ENCODE measurements at places on chromosomes 5 and 9.

GRCh38 chr9:108786901-108787689 is 68.7 kb downstream of the ACTL7B start:
- DNase-seq = no peak

- no peak for DNase-seq
Measured at GRCh38 chr9:124465736-124466135, 15.5 kb downstream of the ADGRD2 start.

DNA sequence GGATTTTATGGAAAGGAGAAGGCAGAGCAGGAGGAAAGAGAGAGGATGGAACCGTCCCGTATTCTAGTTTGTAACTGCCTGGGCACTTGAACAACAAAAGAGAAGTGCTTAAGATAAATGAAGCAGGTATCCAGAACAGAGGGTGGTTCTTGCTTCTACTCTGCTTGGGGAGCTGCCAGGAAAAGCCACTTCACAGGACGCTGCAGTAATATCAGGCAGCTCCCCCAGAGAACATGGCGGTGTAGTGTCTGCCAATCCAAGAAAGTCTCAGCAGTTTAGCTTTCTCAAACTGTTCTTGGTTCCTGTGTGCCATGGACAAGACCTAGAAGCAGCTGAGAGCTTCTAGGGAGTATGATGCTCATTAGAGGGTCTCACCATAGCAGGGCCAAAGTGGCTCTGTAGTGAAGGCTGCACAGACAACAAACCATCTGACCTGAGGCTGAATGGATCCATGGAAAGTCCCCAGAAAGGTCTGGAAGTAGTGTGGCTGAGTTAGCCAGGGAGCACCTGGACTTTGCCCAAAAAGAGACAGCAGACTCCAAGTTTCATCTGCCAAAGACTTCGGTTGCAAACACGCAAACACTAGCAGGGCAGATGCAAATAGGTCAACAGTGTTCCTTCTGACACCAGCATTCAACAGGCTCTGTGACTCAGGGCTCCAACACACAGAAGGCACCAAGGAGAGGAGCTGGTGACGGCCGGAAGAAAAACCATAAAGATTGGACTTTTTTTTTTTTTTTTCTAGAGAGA is 72.2 kb upstream of the TNFSF8 start:
- DNase-seq = no peak

- no peak for DNase-seq
Measured at GRCh38 chr5:133895979-133896845, 72.2 kb downstream of the C5orf15 start.

- DNase-seq = no peak
Measured at GRCh38 chr9:4769321-4770080, 23.2 kb upstream of the RCL1 start.

DNA sequence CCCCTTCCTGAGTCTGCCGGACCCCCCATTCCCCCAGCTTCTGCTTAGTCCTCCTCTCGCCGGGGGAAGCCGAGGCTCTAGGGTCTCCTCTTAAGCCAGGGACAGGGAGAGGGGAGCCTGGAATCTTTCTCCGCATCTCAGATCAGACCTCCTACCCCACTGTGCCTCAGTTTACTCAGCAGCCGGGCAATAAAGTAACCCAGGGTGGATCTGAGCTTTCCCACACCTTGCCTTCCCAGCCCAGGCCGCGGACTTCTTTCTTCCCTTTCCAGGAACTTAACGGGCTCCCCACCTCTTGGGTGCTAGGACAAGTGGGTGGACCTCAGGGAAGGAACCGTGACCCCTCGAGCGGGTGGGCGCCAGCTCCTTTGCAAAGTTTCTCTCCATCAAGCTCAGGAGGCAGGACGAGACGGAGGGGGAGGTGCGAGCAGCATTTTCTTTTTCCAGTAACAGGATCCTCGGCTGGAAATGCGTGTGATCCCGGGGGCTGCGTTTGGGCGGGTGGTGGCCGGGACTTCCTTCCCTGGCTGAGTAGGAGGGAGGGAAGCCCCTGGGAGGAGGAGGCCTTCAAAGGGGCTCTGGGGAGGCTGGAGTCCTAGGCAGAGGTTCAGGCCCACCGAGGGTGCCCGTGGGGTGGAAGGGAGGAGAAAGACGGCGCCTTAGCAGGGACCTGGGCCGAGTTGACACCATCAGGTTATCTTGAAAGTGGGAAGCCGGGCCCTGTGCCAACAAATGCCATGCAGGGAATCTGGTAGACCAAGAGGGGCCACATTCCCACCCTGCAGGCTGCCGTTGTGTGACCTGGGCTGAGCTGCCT is 795 bp downstream of the DAB2IP start:
- DNase-seq = no peak

- no peak for DNase-seq
Measured at GRCh38 chr9:92968081-92968480, 20.8 kb downstream of the FGD3 start.

- DNase-seq = no peak
Measured at GRCh38 chr5:157324237-157324636, 58.3 kb downstream of the CYFIP2 start.

DNA sequence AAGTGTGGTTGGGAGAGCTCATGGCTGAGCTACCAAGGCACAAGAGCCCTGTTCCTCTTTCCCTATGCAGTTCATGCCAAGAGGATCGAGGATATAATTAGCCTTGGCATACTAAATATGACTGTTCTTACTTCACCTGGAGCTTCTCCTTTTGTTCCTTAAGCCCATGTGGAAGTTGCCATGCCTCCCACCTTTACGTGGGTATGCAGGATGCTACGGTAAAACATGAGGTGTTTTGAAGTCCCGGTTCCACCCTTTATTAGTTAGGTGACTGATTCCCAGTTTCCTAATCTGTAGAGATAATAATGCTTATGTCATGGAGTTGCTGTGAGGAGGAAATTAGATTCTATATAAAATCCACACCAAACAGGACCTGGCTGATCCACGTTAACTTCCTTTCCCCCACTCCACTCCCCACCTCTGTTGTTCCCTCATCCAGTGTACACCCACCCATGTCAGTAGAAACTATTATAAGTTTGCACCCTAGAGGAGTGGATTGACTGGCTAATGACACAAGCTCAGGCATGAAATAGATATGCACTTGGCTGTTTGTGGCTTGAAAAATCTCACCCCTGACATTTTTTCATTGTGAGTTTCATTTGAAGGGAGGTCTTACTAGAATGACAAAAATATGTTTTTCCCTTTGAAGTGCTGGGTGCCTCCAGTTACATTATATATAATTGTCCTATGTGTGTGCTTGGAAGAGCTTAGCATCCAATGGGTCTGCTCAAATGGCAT is 36.8 kb upstream of the SHOC1 start:
- DNase-seq = no peak

DNA sequence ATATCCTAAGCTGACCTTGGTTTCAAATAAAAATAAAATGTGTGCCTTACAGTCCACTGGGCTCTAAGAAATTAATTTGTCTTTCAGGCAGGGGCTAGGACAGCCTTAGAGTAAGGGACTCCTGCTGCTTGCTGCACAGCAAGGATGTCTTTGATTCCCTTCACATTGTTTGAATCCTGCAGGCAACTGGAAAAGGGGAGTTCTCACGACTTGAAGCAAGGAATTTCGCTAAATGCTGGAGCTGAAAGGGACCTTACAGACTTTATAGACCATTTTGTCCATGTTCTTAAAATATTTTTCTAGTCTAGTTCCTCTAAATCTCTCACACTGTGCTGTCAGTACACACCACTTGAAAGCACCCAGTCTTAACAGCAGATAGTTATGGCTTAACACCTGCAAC is 35.6 kb downstream of the FBXW11 start:
- no peak for DNase-seq

GRCh38 chr9:130421802-130422276 is 22.9 kb upstream of the ASS1 start:
- DNase-seq = no peak

DNA sequence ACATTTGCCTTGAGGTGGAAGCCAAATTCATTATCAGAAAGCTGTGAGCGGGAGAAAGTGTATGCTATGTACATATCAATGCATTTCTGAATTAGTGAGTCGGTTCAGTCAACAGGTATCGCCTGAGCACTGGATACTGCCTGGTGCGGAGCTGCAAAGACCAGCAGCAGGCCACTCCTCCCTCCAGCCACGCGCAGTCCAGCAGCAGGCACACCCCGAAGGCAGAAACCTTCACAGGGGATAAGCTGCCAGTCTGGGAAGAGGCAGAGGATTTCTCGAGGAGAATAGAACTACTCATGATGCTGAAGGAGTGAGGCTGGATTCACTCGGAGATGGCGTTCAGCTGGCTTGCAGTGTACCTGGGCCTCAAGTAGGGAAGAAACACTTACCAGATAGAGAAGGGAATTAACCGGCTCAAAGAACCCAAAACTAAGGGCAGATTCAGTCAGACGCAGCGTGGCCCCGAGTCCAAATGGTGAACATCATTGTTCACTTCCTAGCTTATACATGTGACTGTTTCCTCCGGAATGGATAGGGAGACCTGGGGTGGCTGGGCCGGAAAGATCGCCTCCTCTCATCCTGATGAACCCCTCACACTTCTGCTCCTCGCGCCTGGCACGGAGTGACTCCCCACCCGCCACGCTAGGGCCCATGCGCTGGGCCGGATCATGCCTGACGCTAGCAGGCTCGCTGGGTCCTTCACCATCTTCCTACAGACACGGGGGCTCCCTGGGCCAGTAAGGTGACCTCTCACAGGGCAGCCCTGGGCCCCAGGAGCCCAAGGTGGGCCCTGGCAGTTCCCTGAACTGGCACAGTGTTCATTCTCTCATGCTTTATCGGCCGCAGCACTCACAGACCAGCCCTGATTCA is 78.1 kb upstream of the SPATA31C2 start:
- DNase-seq = no peak

GRCh38 chr9:20477940-20478620 is 144.2 kb downstream of the MLLT3 start:
- DNase-seq = no peak

GRCh38 chr5:142572006-142572405 is 113.9 kb downstream of the FGF1 start:
- no peak for DNase-seq

- no peak for DNase-seq
Measured at GRCh38 chr5:153598099-153598498, 107.6 kb downstream of the GRIA1 start.

GRCh38 chr5:20029266-20029665 is 41.3 kb upstream of the CDH18 start:
- no peak for DNase-seq

- DNase-seq = no peak
Measured at GRCh38 chr9:70292253-70292652, 33.5 kb downstream of the SMC5 start.

- no peak for DNase-seq
Measured at GRCh38 chr9:107999890-108000289, 510.3 kb upstream of the KLF4 start.

GRCh38 chr5:84191281-84191680 is 193.4 kb downstream of the EDIL3 start:
- DNase-seq = no peak

DNA sequence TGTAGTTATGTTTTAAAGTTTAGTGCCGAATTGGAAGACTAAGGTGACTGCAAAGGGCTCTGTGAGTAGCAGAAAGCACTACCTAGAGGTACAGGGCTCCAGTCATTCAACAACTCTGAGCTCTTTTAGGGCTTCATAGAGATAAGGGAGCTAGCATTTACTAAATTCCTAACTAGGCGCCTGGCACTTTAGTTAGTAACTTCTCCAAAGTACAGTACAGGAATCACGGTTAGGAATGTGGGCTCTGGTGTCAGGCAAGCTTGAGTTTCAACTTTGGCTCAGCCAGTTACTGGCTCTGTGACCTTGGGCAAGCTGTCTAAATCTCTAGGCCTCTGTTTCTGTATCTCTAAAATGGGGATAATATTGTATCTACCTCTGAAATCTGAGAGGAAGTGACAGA is 115.3 kb downstream of the SLIT3 start:
- DNase-seq = no peak

DNA sequence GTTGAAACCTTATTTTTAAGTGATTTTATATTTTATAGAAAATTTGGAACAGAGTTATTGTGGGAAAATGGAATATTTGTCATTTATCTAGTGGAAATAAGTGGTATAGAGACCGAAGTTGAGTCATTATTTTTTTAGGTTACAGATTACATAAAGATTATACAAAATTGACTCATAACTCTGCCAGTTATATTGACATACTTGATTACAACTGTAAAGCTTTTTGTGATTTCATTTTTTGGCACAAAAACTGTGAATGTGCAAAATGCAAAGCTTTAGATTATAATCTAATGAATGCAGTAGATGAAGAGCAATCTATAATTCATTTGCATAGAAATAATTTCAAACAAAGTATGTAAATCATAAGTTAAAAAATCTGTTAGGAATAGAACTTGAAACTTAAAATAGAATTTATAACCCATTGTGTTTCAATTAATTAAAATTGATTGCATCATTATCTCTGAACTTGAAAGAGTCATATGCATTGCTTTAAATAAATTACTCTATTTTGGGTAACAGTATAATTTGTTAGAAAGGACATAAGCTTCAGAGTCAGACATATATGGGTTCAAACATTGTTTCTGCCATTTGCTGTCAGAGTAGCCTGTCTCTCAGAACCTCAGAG is 280.4 kb downstream of the FER start:
- no peak for DNase-seq

GRCh38 chr5:180910735-180911134 is 11.8 kb downstream of the BTNL8 start:
- no peak for DNase-seq

DNA sequence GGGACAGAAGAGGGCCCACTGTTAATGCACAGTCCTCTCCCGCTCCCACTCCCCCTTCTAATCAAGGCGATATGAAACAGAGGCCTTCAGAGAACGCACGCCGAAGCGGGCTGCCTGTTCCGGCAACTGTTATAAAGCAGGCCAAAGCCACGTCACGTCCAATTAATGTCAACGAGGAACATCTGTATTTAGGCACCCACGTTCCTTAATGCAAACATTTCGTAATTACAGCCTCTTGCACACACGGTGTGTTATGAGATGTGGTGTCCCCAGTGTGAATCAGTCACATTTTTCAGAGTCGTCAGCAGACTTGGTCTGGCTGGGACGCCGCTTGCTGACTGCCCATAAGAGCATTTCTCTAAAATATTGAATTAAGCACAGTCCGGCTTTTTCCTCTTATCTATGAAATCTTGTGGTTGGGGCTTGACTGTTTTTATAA is 339.0 kb downstream of the NSG2 start:
- no peak for DNase-seq

- no peak for DNase-seq
Measured at GRCh38 chr9:128340691-128341434, 536 bp downstream of the SLC27A4 start.

- DNase-seq = no peak
Measured at GRCh38 chr5:159051421-159052282, 48.1 kb downstream of the EBF1 start.

GRCh38 chr9:110635589-110635988 is 33.0 kb upstream of the MUSK start:
- no peak for DNase-seq

- DNase-seq = no peak
Measured at GRCh38 chr5:6000867-6001266, 377.5 kb downstream of the MED10 start.

- DNase-seq = no peak
Measured at GRCh38 chr5:160545832-160546231, 124.2 kb downstream of the PTTG1 start.
